HFFc6 (cell line): ENCODE measurements at places on chromosomes 1 and 21. TPM values are rescaled to one million over a fixed set of nuclear protein-coding genes. Genes with fewer than 3 reads are reported as not detected.

The SPRR2F gene
- not detected in 2 replicates for total RNA-seq

The CLCA1 gene
- not detected in 3 replicates for total RNA-seq

The FMOD gene
- 0.54 and 0.60 TPM in 2 replicates for total RNA-seq

The RBP7 gene
- 0.37 and 0.42 TPM in 2 replicates for total RNA-seq

DNA sequence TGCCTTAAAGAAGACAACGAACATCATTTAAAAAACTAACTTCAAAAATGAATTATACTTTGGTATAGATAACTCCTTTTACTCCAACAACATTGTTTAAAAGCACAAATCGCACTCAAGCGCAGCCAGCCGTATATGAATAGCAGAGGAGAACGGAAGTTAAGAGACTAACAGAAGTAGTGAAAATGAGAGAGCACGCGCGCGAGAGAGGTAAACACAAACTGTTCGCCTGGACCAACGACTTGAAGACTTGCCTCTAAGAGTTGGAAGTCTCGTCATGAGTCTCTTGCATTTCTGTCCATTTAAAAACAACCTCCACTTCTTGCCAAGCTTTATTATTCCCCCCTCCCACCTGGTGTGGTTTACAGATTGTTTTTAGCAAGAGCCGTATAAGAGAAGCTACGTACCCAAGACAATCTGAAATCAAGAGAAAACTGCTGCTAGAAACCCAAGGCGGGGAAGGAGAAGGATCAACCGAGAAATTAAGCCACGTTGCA, 479 bp downstream of the SELENOF start:
- peak; percentile 25 for DNase-seq

GRCh38 chr1:27388337-27389005, 4.0 kb upstream of the GPR3 start:
- DNase-seq = peak; percentile 36

- DNase-seq = no peak
Observed at GRCh38 chr1:162982364-162982763, 86.8 kb upstream of the RGS4 start.

DNA sequence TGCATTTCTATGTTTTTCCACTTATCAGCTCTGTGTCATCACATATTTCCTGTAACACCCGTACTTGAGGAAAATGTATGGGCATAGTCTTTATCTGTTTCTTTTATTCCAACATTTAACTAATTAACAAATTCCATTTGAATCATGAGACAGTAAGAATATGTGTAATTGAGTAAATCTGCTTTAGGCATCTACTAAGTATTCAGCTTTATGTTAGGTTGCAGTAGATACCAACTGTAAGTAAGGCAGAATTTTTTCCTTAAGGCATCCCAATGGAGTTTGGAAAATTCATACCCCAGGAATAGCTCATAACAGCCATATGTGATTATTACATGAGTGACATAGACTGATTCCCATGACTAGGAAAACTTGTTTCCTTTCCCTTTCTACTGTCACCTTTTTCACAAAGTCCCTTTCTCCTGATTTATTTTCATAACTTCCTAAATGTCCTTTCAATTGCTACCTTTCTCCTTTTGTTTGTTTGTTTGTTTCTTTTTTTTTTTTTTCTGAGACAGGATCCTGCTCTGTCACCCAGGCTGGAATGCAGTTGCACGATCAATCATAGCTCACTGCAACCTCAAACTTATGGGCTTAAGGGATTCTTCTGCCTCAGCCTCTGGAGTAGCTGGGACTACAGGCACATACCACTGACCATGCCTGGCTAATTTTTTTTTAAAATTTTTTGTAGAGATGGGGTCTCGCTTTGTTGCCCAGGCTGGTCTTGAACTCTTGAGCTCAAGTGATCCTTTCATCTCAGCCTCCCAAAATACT, 59.8 kb upstream of the CACYBP start:
- no peak for DNase-seq

DNA sequence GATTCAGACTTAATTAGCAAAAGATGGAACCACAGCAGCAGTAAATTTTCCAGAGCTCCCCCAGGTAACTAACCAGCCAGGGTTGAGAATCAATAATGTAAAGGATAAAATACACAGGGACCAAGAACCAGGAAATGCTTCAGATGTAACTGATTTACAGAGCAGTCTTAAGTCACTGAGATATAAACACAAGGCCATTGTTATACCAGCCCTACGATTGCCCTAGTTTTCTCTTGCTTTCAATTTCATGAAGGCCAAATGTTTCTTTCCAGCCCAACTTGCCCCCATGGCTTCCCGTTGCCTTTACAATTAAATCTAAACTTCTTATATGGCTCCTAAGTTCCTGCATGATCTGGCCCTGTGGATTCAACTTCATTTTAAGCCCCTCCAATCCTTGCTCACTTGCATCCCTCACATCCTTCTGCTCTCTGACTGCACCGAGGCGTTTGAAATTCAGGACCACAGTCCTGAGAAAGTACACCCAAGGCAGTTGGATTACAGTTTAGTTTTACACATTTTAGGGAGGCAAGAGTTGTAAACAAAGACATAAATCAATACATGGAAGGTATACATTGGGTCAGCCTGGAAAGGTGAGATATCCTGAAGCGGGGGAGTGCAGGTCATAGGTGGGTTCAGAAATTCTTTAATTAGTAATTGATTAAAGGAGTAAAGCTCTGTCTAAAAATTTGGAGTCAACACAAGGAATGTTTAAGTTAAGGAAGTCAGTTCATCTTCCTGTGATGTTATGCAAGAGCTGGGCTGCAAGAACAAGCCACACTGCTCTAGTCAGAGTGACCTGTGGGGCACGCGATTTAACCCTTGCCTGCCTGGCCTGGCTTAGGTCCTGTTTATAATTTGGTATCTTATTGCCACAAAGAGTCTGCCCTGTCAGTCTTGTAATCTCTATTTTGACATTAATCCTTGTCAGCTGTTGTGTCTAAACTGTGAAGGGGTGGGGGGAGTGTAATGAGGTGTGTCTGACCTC, 69.9 kb upstream of the COG2 start:
- DNase-seq = no peak

GRCh38 chr1:27979151-27979858, 19.5 kb downstream of the XKR8 start:
- DNase-seq = peak; percentile 70

GRCh38 chr1:220516014-220516721, 11.8 kb upstream of the MARK1 start:
- DNase-seq = no peak

DNA sequence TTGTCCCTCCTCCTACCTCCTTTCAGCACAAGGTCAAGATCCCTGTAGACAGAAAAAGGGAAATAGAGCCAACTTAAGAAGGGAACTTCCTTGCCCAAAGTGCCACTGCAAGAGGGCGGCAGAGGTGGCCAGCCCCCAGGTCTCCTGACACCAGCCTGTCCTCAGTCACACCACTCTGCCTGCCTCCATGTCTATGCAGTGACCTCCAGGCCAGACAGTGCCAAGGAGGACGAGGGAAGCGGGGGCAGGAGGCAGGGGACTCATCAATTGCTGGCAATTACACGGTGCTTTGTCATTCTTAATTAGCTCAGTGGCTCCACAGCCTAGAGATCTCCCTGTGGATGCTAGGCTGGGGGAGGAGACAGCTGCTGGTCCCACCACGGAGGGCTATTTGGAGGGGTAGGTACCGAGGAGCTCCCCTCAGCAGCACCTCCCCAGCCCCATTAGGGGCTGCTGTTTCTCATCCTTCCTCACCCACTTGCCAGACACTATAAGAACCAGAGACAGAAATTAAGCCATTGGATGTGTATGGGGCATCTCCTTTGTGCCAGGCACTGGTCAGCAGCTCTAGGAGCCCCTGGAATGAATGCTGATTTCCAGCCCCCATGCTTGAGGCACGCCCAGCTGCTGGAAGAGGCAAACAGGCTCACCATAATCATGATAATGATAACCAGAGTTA, 6.1 kb upstream of the LDLRAP1 start:
- DNase-seq = no peak
